Aorta (tissue), 5 donors: ENCODE measurements at places on chromosomes 11 and 22.

- DNase-seq, result no peak
- no peak overlapping the region for H3K27ac ChIP-seq
- H3K36me3 ChIP-seq, result no peaks in the 10 kb centered on the region
- H3K27me3 ChIP-seq, result no peaks in the 10 kb centered on the region
- H3K4me3 ChIP-seq, result no peak overlapping the region
Observed at GRCh38 chr11:82494988-82495432, 238.7 kb downstream of the FAM181B start.

DNA sequence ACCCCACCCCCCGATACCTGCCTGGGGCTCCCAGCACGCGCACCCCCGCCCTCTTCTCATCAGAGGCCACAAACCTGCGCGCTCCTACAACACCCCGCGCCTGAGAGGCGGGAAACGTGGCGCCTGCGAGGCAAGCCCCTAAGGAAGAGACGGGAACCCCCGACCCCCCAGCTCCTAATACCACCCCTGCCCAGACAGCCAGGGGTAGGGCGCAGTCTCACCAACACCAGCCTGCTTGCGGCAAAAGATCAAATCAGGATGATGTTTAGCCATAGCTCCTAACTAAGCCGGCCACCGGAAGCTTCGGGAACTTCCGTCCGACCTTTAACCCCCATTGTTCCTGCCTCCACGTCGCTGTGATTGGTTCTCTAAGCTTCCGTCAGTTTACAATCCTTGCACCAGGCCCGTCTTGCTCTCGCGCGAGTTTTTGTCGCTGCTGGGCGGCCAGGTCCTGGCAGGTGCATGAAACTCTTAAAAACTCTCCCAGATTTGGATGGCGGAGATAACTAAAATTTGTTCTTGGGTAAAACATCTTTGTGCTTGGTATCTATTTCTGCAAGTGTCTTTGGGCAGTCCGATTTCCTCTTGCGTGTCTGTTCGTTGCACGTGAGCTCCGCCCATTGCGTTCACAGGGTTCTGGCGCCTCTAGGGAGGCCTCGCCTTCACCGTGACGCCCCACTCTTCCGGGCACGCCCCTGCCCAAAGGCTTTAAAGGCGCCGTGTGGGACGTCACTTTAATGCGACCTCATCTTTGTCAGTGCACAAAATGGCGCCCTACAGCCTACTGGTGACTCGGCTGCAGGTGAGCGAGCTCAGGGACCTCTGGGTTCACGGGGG is at the start of the genes ACO2 and PHF5A:
Gene ACO2, plus strand, starts transcription at position 737 of the 837 bp plus-strand sequence. Its CDS starts 30 bp downstream, at position 767.
Gene PHF5A, minus strand, starts transcription at position 312 of the 837 bp plus-strand sequence. Its CDS starts 39 bp downstream, at position 273.
- no peaks in the 10 kb centered on the region for H3K36me3 ChIP-seq
- H3K27ac ChIP-seq, result peak within 1 kb of the TSS; percentile 56
- peak within 1 kb of the TSS; percentile 35 for H3K4me3 ChIP-seq

- no peaks in the 10 kb centered on the region for H3K36me3 ChIP-seq
- H3K4me1 ChIP-seq, result no peaks in the 10 kb centered on the region
- DNase-seq, result no peak
- H3K27ac ChIP-seq, result no peak overlapping the region
Observed at GRCh38 chr22:35312198-35313059, 12.7 kb downstream of the TOM1 start.

DNA sequence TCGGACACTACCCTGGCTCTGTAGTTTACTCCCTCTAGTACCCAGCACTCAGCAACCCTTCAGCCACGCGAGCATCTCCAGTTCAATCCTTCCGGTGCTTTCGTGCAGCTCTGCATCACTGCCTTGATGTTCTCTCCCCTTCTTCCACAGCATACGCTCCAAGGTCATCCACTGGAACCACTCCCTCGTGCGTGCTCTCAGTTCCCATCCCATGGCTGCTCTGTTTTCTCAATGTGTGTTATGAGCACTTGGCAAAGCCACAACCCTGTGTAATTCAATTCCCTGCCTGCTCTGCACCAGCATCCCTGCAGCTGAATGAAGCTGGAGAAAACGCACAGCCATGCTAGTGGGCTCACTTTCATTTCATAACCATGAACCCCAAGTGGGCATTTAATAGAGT is 38.5 kb upstream of the NFRKB start:
- no peaks in the 10 kb centered on the region for H3K27me3 ChIP-seq
- no peak for DNase-seq
- H3K27ac ChIP-seq, result no peak overlapping the region
- H3K4me3 ChIP-seq, result no peak overlapping the region

GRCh38 chr11:93080146-93080759 is 110.8 kb downstream of the MTNR1B start:
- no peak overlapping the region for H3K4me3 ChIP-seq
- DNase-seq, result no peak
- H3K27ac ChIP-seq, result no peak overlapping the region
- H3K36me3 ChIP-seq, result no peaks in the 10 kb centered on the region

GRCh38 chr22:44697423-44698141 is 4.4 kb upstream of the PRR5 start:
- H3K4me3 ChIP-seq, result no peak overlapping the region
- H3K27me3 ChIP-seq, result no peaks in the 10 kb centered on the region
- peak; percentile 81 for DNase-seq
- no peaks in the 10 kb centered on the region for H3K36me3 ChIP-seq

DNA sequence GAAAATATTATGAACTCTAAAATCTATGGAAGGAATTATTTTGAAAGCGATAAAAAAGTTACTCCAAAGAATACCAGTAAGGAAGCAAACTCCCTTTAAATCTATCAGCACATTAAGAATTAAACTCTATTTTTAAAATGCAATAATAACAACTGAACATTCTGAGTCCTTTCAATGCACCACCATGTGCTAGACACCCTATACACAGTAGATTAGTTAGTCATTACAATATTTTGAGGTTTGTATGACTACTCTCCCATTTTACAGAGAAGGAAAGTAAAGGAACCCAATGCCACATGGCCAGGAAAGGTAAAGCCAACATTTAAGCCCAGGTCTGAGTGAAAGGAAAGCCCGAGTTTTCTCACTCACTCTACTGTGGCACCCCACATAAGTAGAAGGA is 17.7 kb downstream of the JAML start:
- H3K27me3 ChIP-seq, result no peaks in the 10 kb centered on the region
- no peaks in the 10 kb centered on the region for H3K4me1 ChIP-seq
- H3K4me3 ChIP-seq, result no peak overlapping the region
- H3K36me3 ChIP-seq, result no peaks in the 10 kb centered on the region
- H3K27ac ChIP-seq, result no peak overlapping the region

GRCh38 chr22:46187862-46188261 is 37.5 kb downstream of the PPARA start:
- no peaks in the 10 kb centered on the region for H3K27me3 ChIP-seq
- no peak overlapping the region for H3K4me3 ChIP-seq
- H3K27ac ChIP-seq, result no peak overlapping the region
- peaks cover 7% of the 10 kb centered on the region for H3K36me3 ChIP-seq
- DNase-seq, result no peak

DNA sequence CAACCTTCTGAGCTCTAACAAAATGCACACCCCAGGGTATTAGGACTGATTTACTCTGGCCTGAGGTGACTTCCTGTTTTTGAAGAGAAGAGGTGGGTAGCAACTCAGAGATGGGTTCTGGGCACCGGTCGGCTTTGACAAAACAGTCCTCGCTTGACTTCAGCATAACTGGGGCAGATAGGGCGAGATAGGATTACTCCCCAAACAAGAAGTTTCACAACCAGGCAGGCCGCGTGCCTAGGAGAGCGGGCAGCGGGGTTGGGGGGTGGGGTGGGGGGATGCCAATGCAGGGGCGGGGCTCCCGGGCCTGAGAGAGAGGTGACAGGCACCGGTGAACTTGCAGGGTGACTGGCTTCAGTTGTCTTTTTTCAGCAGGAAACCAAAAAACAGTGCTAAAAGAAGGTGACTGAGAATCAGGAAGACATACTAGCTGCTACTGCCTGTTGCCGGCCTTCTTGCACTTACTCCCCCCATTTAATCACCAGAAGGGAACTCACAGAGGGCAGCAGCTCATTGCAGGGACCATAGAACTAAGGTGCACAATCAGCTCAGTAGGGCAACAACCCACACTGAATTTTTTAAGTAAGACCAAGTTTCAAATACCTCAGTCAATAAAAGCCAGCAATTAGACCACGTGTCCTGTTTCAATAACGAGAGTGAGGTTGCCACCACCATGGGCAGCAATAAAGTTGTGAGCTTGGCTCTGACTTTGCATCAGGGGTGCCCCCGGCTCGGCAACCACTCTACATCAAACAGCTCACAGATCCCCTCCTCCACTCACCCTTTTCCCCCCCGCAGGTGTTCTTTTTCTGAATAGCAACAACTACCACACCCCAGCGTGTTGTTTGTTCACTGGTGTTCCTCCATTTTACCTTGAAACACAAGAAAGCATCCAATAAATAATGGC is 37.2 kb upstream of the ETS1 start:
- no peaks in the 10 kb centered on the region for H3K27me3 ChIP-seq
- no peak overlapping the region for H3K27ac ChIP-seq
- DNase-seq, result no peak
- no peak overlapping the region for H3K4me3 ChIP-seq

DNA sequence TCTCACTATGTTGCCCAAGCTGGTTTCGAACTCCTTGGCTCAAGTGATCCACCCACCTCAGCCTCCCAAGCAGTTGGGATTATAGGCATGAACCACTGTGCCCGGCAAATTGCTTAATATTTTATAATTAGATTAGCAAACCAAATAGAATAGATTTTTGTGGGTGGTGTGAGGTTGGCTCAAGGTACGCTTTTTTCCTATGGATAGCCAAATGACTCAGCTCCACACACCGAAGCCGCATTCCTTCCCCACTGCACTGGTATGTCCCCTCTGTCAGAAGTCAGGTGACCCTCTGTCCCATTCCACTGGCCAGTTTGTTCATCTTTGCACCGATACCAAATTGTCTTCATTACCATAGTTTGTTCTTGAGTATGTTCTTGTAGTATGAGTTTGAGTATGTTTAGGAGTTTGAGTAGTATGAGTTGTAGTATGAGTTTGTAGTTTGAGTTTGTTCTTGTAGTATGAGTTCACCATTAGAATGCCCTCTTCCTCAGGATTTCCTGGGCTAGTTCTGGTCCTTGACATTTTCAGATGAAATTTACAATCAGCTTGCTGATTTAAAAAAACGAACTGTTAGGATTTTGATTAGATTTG is 19.4 kb downstream of the SUSD2 start:
- H3K4me1 ChIP-seq, result no peaks in the 10 kb centered on the region
- DNase-seq, result no peak
- H3K4me3 ChIP-seq, result no peak overlapping the region
- no peak overlapping the region for H3K27ac ChIP-seq
- no peaks in the 10 kb centered on the region for H3K27me3 ChIP-seq
